Osteoblast (primary cell): ENCODE measurements at places on chromosomes 13 and 19. TPM values are rescaled to one million over a fixed set of nuclear protein-coding genes. Genes with fewer than 3 reads are reported as not detected.

DNA sequence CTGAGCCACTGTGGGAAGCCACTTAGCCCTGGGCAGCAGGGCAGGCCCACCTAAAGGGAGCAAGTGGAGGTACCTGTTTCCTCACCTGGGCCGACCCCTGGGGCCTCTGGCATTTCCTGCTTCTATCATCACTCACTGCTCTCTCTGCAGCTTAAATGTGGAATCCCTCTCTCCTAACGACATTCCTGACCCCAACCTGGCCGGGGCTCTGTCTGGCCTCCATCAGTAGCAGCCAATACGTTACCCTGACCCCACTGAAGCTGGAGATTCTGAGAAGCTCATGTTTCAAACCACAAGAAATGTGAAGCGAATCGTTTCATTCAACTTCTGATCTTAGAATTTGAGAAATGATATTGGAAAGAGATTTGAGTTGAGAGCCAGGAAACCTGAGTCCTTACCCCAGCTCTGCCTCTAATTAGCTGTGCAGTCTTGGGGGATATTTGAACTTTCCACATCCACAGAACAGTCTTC is 39.9 kb downstream of the DOCK9 start:
- no peaks in the 10 kb centered on the region for H3K4me1 ChIP-seq
- DNase-seq, result no peak
- H3K27ac ChIP-seq, result no peak overlapping the region

Gene ERVK3-1
- total RNA-seq, result 23.9 and 29.3 TPM in 2 replicates

DNA sequence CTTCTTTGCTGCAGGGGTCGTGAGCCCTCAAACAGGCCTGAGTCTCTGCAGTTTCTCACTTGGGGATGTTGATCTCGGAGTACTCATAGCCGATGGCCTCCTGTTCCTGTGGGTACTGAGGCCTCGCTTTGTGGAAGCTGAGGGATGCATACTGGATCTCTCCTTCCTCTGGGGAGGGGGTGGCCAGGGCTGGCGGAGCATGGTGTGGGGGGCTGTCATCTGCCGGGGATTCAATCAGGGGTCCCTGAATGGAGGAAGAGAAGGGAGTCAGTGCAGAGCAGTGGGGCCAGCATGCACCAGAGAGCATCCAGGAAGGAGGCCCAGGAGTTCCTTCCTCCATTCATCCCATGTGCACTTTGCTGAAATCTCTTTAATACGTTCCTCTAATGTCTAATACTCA is 10.0 kb downstream of the SIGLEC12 start:
- no peak overlapping the region for H3K27ac ChIP-seq
- no peaks in the 10 kb centered on the region for H3K27me3 ChIP-seq
- H3K4me1 ChIP-seq, result no peaks in the 10 kb centered on the region
- H3K4me3 ChIP-seq, result no peak overlapping the region

- peak; percentile 98 for DNase-seq
- no peaks in the 10 kb centered on the region for H3K36me3 ChIP-seq
- H3K4me3 ChIP-seq, result peak overlapping the region; percentile 60
Measured at GRCh38 chr19:480016-480855, 16.1 kb upstream of the MADCAM1 start.

- H3K4me3 ChIP-seq, result no peak overlapping the region
- H3K27ac ChIP-seq, result no peak overlapping the region
- peaks cover 92% of the 10 kb centered on the region for H3K36me3 ChIP-seq
- H3K4me1 ChIP-seq, result no peaks in the 10 kb centered on the region
- no peak for DNase-seq
Measured at GRCh38 chr13:110209950-110210603, 96.9 kb downstream of the COL4A1 start.

Gene GDF15
- 61.6 and 74.2 TPM in 2 replicates for total RNA-seq

GRCh38 chr13:67735651-67736050 is 505.5 kb upstream of the PCDH9 start:
- DNase-seq, result no peak
- no peaks in the 10 kb centered on the region for H3K27me3 ChIP-seq
- no peak overlapping the region for H3K4me3 ChIP-seq
- peaks cover 8% of the 10 kb centered on the region for H3K4me1 ChIP-seq
- H3K36me3 ChIP-seq, result no peaks in the 10 kb centered on the region

- H3K27me3 ChIP-seq, result no peaks in the 10 kb centered on the region
- H3K27ac ChIP-seq, result no peak overlapping the region
- no peaks in the 10 kb centered on the region for H3K36me3 ChIP-seq
- DNase-seq, result no peak
- no peak overlapping the region for H3K4me3 ChIP-seq
Measured at GRCh38 chr13:21344662-21345176, 114.4 kb downstream of the ZDHHC20 start.

DNA sequence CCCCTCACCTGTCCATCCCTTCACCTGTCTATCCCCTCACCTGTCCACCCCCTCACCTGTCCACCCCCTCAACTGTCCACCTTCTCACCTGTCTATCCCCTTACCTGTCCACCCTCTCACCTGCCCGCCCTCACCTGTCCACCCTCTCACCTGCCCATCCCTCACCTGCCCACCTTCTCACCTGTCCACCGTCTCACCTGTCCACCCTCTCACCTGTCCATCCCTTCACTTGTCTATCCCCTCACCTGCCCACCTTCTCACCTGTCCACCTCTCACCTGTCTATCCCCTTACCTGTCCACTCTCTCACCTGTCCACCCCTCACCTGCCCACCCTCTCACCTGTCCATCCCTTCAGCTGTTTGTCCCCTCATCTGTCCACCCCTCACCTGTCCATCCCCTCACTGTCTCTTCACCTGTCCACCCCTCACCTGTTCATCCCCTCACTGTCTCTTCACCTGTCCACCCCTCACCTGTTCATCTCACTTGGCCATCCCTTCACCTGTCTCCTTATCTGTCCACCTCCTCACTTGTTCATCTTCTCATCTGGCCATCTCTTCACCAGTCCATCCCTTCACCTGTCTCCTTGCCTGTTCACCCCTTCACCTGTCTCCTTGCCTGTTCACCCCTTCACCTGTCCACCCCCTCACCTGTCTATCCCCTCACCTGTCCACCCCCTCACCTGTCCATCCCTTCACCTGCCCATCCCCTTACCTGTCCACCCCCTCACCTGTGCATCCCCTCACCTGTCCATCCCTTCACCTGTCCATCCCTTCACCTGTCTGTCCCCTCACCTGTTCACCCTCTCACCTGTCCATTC is 12.7 kb upstream of the KANK2 start:
- H3K4me3 ChIP-seq, result no peak overlapping the region
- peaks cover under 1% of the 10 kb centered on the region for H3K4me1 ChIP-seq
- DNase-seq, result peak; percentile 91
- no peak overlapping the region for H3K27ac ChIP-seq

Gene IGFL2
- not detected in 2 replicates for total RNA-seq

- H3K27me3 ChIP-seq, result no peaks in the 10 kb centered on the region
- no peaks in the 10 kb centered on the region for H3K36me3 ChIP-seq
- DNase-seq, result no peak
- H3K4me1 ChIP-seq, result no peaks in the 10 kb centered on the region
- no peak overlapping the region for H3K27ac ChIP-seq
Measured at GRCh38 chr19:8086849-8087248, 34.3 kb downstream of the CCL25 start.

- H3K27ac ChIP-seq, result peak overlapping the region; percentile 65
- peaks cover 25% of the 10 kb centered on the region for H3K4me1 ChIP-seq
- DNase-seq, result peak; percentile 93
- H3K27me3 ChIP-seq, result no peaks in the 10 kb centered on the region
- H3K4me3 ChIP-seq, result no peak overlapping the region
- no peaks in the 10 kb centered on the region for H3K36me3 ChIP-seq
Measured at GRCh38 chr19:3335431-3336350, 30.7 kb upstream of the NFIC start.

DNA sequence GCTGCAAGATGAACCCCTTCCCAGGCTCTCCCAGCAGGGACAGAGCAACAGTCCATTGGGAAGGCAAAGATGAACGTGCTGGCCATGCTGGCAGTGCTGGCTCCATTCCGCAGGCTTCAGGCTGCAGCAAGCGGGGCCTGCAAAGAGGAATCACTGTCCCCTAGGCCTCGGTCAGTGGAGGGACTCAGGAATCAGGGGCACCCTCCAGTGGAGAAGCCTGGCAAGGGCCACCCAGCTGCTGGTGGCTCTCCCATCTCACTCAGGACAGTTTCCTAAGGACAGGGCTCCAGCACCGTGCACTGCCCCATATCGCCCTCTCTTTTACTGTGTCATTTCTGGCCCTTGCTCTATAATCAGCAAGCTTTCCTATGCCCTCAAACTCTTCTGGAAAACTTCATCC is 498.6 kb downstream of the EFNB2 start:
- no peak overlapping the region for H3K27ac ChIP-seq
- no peaks in the 10 kb centered on the region for H3K27me3 ChIP-seq
- peaks cover 9% of the 10 kb centered on the region for H3K4me1 ChIP-seq
- no peak overlapping the region for H3K4me3 ChIP-seq
- no peak for DNase-seq

GRCh38 chr13:113407531-113408393 is 43.8 kb upstream of the GRTP1 start:
- no peak overlapping the region for H3K4me3 ChIP-seq
- peaks cover 18% of the 10 kb centered on the region for H3K4me1 ChIP-seq
- peak; percentile 83 for DNase-seq
- H3K36me3 ChIP-seq, result no peaks in the 10 kb centered on the region

Gene LRRC8E
- total RNA-seq, result 10.5 and 17.4 TPM in 2 replicates

GRCh38 chr13:46864941-46865340 is 31.9 kb downstream of the HTR2A start:
- no peak overlapping the region for H3K27ac ChIP-seq
- H3K4me1 ChIP-seq, result no peaks in the 10 kb centered on the region
- H3K36me3 ChIP-seq, result no peaks in the 10 kb centered on the region
- no peak overlapping the region for H3K4me3 ChIP-seq
- peaks cover 10% of the 10 kb centered on the region for H3K27me3 ChIP-seq

DNA sequence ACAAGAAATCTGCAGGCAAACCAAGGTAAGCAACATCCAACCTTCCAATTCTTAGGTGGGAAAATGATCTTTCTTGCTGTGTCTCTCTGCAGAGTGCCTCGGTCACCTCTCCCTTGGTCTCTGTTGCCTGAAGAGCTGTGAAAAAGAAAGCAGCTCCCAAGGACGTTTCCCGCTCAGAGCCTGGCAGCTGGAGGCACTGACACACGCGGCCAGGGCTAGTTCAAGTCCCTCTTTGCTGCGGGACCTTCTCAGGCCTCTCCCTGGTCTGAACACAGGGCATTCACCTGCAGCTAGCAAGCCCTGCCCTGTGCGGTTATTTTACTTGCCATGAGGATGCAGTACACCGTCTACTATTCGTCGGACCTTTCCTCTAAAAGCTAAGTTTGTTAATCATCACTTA is 3.8 kb downstream of the MED26 start:
- H3K27me3 ChIP-seq, result no peaks in the 10 kb centered on the region
- H3K36me3 ChIP-seq, result peaks cover 27% of the 10 kb centered on the region
- H3K27ac ChIP-seq, result no peak overlapping the region
- no peak overlapping the region for H3K4me3 ChIP-seq
- DNase-seq, result no peak

Gene SMIM44
- not detected in 2 replicates for total RNA-seq

- no peaks in the 10 kb centered on the region for H3K4me1 ChIP-seq
- H3K27me3 ChIP-seq, result no peaks in the 10 kb centered on the region
- no peaks in the 10 kb centered on the region for H3K36me3 ChIP-seq
- no peak overlapping the region for H3K4me3 ChIP-seq
- no peak for DNase-seq
Measured at GRCh38 chr19:547117-547516, 3.3 kb downstream of the GZMM start.

DNA sequence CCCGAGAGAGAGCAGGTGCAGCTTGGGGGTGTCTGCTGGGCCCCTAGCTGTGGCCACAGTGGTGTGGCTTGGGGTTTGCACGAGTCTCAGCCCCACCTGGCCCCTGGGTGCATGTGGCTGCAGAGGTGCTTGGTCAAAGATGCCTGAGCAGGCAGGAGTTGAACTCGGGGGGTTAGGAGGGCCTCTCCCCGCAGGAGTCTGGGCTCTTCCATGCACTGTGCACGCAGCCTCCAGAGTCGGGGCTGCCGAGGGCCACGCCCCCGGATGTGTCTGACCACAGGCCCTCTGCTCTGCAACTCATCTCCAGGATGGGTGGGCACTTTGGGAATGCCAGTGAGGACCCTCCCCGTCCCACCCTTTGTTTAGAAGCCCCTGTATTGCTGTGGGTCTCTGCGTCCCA is 91.5 kb upstream of the MCF2L start:
- no peak overlapping the region for H3K27ac ChIP-seq
- no peaks in the 10 kb centered on the region for H3K36me3 ChIP-seq
- no peak for DNase-seq
- H3K4me1 ChIP-seq, result no peaks in the 10 kb centered on the region
- no peak overlapping the region for H3K4me3 ChIP-seq

GRCh38 chr19:35756377-35757230 is at the start of gene HSPB6:
Gene HSPB6, minus strand, starts transcription at chr19:35757029. Its CDS starts 21 bp downstream, at chr19:35757008.
- peaks cover 32% of the 10 kb centered on the region for H3K4me1 ChIP-seq
- H3K4me3 ChIP-seq, result peak within 1 kb of the TSS; percentile 76
- peaks cover 37% of the 10 kb centered on the region for H3K36me3 ChIP-seq
- no peaks in the 10 kb centered on the region for H3K27me3 ChIP-seq

- H3K4me1 ChIP-seq, result peaks cover 25% of the 10 kb centered on the region
- no peaks in the 10 kb centered on the region for H3K27me3 ChIP-seq
- H3K36me3 ChIP-seq, result no peaks in the 10 kb centered on the region
- H3K4me3 ChIP-seq, result peak overlapping the region; percentile 53
- peak overlapping the region; percentile 90 for H3K27ac ChIP-seq
- DNase-seq, result no peak
Measured at GRCh38 chr13:66659701-66660467, 570.3 kb downstream of the PCDH9 start.

DNA sequence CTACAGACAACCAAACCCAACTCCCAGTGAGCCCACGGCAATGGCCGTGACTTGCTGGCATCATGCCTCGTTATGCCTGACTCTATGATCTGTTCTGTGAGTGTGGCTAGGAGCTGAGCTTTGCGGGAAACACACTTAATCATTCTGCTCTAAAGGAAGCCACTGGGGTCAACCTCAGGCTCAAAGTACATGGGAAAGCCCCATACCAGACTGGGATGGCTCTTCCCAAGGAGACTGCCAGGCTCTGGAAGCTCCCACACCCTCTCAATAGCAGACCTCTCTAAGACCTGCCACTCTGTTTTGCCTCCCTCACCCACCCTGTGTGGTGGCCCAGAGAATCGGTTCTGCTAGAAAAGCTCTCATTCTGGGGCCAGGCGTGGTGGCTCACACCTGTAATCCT is 2.2 kb downstream of the PEPD start:
- no peak overlapping the region for H3K27ac ChIP-seq
- H3K4me1 ChIP-seq, result peaks cover 8% of the 10 kb centered on the region
- peaks cover under 1% of the 10 kb centered on the region for H3K27me3 ChIP-seq
- H3K4me3 ChIP-seq, result no peak overlapping the region
- no peaks in the 10 kb centered on the region for H3K36me3 ChIP-seq
- DNase-seq, result peak; percentile 60

GRCh38 chr13:40680659-40681323 is 14.3 kb upstream of the FOXO1 start:
- H3K4me3 ChIP-seq, result no peak overlapping the region
- H3K4me1 ChIP-seq, result no peaks in the 10 kb centered on the region

Gene C13orf46
- total RNA-seq, result 0.36 and 0.59 TPM in 2 replicates

Gene ZNF865
- 1.4 and 1.5 TPM in 2 replicates for total RNA-seq
